ENCODE measurements at places on chromosomes 5 and 9.

DNA sequence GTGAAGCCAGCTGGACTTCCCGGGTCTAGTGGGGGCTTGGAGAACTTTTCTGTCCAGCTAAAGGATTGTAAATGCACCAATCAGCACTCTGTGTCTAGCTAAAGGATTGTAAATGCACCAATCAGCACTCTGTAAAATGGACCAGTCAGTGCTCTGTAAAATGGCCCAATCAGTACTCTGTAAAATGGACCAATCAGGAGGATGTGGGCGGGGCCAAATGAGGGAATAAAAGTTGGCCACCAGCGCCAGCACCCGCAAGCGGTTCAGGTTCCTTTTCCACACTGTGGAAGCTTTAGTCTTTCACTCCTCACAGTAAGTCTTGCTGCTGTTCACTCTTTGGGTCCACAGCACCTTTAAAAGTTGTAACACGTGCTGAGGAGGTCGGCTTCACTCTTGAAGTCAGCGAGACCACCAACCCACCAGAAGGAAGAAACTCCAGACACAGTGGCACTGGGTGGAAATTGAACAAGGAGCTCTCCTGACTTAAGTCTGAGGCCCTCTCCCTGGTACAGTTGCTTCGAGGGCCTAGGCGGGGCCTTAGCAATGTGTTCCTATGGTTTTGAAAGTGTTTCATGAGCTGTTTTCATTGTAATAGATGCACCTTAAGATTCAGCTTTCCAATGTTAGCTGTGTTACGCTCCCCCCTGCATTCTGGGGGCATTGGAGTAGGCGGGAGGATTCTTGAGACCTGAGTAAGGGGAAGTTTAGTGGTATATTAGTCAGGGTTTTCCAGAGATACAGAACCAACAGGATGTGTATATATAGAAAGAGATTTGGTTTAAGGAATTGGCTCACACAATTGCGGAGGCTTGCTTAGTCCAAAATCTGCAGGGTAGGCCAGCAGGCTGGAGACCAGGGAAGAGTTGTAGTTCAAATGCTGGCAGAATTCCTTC lies 21.5 kb upstream of the MYO10 start:
- DNase-seq: no peak

DNA sequence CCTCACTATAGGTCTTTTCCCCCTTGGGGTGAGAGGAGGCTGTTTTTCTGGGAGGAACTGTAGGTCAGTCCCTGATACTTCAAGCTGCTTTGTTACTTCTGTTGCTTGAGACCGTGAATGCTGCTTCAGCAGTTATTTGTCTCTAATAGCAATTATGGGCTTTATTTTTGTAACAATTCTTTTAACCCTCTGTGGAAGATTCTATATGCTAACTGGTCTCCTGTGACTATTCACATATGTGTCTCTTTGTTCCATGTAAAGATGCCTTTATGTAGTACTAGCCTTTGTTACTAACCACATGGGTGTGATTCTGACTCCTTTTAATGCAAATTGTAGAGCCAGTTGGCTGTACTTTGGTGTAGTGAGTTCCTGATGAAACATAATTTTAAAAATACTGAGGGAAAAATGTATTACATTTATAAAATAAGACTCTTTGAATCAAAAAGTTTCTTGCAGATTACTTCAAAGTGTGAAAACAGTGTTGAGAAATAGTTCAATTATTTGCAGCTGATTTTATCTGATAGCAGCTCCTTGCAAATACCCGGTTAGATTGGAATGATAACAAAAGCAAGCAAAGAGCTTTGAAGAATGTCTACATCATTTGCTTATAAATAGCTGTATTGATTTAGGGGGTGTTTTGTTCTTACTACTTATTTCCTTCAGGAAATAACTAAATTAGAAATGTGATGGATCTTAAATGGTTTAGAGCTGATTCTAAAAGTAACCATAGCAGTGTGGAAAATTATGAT lies 46.6 kb downstream of the ANGPTL2 start:
- DNase-seq: no peak

DNA sequence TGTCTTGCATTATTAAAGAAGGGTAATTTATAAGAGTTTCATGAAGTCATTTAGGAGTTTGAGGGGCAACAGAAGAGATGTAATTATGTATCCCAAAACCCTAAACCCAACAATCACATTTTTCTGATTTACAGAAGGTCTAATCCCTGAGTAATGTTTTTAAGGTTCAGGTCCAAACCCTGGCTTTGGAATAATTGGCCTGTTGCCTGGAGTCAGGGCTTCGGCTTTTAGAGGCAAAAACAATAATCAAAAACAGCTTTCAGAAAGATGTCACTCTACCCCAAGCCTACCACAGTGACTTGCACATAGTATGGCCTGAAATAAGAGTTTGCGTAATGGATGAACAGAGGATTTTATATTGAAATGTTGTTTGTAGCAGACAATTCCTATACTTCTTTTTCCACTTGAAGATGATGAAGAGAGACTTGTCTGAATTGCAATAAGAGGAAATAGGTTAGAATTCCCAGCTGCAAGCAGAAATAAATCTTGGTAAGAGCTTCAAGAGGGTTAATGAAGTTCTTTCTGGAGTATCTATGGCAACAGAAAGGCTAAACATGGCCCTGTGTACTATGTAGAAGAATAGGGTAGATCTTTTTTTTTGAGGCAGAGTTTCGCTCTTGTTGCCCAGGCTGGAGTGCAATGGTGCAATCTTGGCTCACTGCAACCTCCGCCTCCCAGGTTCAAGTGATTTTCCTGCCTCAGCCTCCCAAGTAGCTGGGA lies 152.0 kb downstream of the GPBP1 start:
- DNase-seq: no peak

- DNase-seq: peak; percentile 42
These were observed 42.8 kb downstream of the CAMSAP1 start for GRCh38 chr9:135864447-135865049.

DNA sequence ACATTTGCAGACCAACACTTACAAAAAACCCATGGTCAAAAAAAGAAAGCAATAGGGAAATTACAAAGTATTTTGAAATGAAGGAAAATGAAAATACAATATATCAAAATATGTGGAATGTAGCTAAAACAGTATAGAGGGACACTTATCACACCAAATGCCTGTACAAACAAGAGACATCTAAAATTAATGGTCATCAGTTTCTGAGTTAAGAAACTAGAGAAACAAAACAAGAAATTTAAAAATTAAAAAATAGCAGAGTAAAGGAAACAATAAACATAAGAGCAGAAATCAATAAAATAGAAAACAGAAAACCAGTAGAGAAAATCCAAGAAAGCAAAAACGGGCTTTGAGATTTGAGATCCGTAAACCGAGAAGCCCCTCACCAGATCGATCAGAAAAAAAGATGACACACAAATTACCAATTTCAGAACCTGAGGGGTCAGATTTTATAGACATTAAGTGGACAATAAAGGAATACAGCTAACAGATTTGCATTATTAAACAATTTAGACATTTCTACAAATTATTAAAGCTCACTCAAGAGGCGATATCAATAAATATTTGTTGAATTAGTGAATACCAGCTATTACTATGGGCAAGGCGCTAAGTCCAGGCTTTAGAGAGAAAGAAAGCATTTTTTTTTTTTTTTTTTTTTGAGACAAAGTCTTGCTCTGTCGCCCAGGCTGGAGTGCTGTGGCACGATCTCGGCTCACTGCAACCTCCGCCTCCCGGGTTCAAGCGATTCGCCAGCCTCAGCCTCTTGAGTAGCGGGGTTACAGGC lies 1.0 kb upstream of the TENT2 start:
- no peak for DNase-seq

DNA sequence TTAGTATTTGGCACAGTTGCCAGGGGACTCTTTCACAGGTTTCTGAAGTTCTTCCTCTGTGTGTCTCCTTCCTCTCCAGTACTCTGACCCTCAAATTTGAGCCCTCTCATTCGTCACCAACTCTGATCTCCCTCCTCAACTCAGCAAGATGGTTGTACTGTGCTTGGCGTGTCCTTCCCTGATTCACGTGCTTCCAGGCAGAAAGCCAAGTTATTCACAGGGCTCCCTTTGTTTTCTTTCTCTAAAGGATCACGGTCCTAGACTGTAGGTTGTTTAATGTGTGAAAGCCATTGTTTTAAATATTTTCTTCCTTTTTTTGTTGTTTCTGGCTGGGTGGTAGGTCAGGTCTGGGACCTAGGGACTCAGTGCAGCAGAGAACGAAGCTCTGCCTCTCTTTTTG lies 142.9 kb downstream of the DMAC1 start:
- peak; percentile 36 for DNase-seq
